ENCODE measurements at places on chromosomes 4 and X.

- DNase-seq: no peak
Observed at GRCh38 chr4:101274888-101275752, 72.2 kb downstream of the PPP3CA start.

- no peak for DNase-seq
Observed at GRCh38 chr4:170386511-170386910, 296.8 kb upstream of the AADAT start.

DNA sequence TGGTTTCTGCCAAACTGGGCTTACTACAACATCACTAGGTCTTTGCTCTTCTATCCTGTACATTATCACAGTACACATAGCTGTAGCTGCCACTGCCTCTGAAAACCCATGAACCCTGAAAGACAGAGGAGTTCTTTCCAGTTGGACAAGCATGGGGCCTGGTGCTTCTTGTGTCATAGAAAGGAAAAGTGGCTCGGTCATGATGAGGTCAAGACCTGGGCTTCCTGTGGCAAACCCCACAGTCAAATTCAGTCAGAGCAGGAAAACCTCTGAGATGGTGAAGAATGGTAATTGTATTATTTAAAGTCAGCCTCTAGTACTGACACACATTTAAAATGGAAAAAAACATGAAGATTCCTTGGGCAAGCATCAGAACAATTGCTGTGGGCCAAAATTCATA, 133.3 kb upstream of the PRPS2 start:
- DNase-seq: no peak

DNA sequence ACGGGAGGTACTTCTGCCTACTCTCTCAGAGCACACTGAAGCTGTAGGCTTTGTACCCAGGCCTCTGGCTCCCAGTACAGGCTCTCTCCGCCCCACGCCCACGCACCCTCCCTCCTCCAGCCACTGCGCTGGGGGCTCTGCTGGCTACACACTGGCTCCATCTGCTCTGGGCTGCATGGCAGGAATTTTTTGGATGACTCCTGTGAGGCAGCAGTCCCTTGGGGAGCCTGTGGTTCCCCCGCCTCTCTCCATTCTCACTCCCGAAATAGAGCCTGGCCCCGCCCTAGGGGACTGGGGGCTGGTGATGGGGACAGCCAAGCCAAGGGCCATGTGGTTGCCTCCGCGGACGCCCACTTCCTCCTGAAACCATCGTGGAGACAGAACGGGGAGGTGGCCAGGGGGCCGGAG, 58.1 kb upstream of the ADRA2C start:
- no peak for DNase-seq

DNA sequence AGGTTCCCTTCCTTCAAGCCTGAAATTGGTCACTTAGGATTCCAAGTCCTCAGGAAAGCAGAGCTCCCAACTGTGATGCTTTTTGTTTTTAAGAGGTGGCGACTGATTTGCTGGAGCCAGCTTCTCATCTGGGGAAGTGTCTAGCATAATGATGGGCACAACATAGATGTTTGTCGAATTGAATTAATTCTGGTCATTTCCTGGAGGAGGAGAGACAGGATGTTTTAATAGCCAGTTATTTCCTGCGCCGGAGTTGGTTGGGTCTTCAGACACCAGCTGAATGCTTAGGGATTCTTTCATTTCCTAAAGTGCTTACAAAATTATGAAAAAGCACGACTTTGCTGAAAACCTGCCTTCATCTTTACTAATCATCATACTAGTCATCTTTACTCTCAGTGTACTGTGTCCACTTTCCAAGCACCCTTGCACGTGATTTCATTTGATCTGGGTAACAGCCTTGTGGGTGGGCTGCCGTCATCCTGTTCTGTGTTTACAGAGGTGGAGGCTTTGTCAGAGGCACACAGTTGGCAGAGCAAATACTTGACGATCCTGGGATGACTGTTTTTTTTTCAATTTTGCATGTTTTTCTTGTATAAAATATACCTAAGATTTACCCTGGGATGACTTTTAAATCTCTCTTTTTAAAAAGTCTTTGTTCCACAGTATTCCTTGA, 49.5 kb downstream of the RGS12 start:
- no peak for DNase-seq

All from activated T-helper 1 cell treated with anti-CD3 and anti-CD28 coated beads, Interleukin-2, amount 50 U/mL, for 16 hours (primary cell).